ENCODE measurements at places on chromosomes 4 and X. TPM values are rescaled to one million over a fixed set of nuclear protein-coding genes. Genes with fewer than 3 reads are reported as not detected.

Gene ARMCX6
- 23.8 TPM for total RNA-seq

Gene FABP2
- total RNA-seq: not detected

Gene PTPN13
- 183 TPM for total RNA-seq

Gene PABPC1L2B
- total RNA-seq: not detected

Gene COL4A5
- 115 TPM for total RNA-seq

Gene CTAG1A
- not detected for total RNA-seq

Gene TRPC3
- total RNA-seq: 0.17 TPM

Gene PLAC1
- not detected for total RNA-seq

Gene CITED1
- 1.9 TPM for total RNA-seq

Gene GPR82
- total RNA-seq: not detected

Gene OCIAD1
- total RNA-seq: 260 TPM

Gene SSX1
- total RNA-seq: not detected

Gene CDS1
- total RNA-seq: 3.5 TPM

Gene BBS12
- 5.9 TPM for total RNA-seq

Gene IL1RAPL2
- not detected for total RNA-seq

Gene PRDX4
- total RNA-seq: 162 TPM
